ENCODE measurements at places on chromosomes 4 and X.

GRCh38 chr4:82639971-82640370 lies 78.2 kb upstream of the TMEM150C start:
- DNase-seq, result no peak

DNA sequence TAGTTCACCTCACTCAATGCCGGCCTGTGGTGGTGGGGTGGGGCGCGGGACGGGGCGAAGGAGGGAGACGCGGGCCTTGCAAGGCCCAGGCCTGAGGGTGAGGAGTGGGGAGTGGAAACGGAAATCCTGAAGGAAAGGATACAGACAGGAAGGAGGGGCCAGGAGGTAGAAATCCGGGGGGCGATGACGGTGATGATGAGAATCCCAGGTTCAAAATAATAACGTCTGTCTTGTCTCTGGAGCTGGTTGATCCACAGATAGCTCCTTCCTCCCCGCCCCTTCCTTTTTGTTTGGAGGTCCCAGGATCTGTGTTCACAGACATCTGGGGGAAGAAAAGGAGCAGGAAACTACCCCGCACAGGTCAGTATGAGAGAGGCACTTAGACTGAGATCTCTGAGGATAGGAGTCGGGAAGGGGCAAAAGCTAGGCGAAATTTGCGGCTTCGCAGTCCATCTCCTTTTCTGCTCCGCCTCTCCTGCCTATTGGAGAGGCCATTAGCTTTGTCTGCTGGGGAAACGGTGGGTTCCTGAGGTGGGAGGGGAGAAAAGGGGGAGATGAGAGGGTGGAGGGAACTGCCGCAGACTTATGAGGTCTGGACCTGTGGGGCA lies 746 bp downstream of the TCEAL7 start:
- DNase-seq, result no peak

GRCh38 chrX:47166126-47166525 lies 21.1 kb downstream of the RBM10 start:
- no peak for DNase-seq

DNA sequence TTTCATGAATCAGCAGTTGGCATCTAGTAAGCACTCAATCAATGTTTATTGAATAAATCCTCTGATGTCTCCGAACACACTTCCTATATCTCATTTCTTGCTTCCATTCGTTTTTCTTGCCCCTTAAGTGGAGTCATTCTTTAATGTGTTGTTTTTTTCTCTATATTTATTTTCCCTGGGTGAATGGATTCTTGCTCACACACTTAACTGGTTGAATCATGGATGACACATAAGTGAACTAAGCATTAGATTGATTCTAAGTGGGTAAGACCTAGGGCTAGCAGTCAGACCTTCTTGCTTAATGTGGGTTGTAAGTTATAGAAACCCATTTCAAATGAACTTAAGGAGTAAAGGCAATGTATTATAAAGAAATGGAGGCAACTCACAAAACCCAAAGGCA lies 111.1 kb downstream of the RTL3 start:
- no peak for DNase-seq

GRCh38 chr4:2261110-2261852 lies 628 bp downstream of the MXD4 start:
- DNase-seq, result no peak

- no peak for DNase-seq
These were observed 658.5 kb downstream of the DACH2 start for GRCh38 chrX:86806786-86807185.

GRCh38 chr4:54542540-54543041 lies 115.2 kb upstream of the KIT start:
- DNase-seq, result no peak

GRCh38 chr4:8594097-8595038 lies 1.8 kb downstream of the CPZ start:
- DNase-seq, result no peak

- no peak for DNase-seq
These were observed 142.9 kb upstream of the SLC4A4 start for GRCh38 chr4:71195924-71196323.

DNA sequence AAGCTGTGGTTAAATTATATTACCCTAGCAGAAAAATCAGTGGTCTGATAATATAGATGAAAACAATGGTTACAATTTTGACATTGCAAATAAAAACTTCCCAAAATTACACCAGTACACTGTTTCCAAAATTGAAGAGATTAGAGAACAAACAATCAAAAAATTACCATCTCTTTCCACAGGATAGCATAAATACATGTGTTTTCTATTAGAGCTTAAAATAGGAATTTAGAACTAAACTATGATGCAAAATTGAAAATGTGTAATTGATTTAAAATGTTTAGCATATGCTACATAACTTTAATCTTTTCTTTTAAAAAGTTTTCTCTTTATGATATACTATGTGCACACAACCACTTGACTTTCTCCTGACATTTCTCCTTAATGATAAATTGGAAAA lies 6.7 kb downstream of the EDNRA start:
- no peak for DNase-seq

GRCh38 chrX:24148121-24148520 lies 1.4 kb upstream of the ZFX start:
- no peak for DNase-seq

- DNase-seq, result no peak
These were observed 11.3 kb downstream of the PSAPL1 start for GRCh38 chr4:7423391-7423790.

- no peak for DNase-seq
These were observed 63.8 kb downstream of the DLG3 start for GRCh38 chrX:70508296-70508911.

- no peak for DNase-seq
These were observed 37.8 kb downstream of the SEPTIN6 start for GRCh38 chrX:119655125-119655524.

GRCh38 chr4:48247142-48247877 lies 22.3 kb downstream of the TEC start:
- DNase-seq, result no peak

DNA sequence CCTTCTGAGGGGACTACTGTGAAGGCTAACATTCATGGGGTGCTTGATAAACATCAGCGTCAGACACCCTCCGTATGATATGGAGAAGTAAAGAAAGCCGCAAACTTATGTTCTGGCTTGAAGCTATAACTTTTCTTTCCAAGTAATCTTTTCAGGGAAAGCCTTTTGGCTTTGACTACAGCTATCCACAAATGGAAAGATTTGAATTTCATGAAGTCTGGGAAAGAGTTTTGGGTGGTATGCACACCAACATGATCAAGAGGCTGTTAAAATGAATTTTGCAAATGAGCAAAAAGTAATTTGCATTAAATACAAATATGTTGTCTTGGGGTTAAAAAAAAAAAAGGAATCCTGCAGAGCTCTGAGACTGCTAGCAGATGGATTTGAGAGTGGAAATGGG lies 114.8 kb upstream of the LIMCH1 start:
- no peak for DNase-seq

- DNase-seq, result no peak
These were observed 106.2 kb upstream of the KLF8 start for GRCh38 chrX:56125946-56126345.

DNA sequence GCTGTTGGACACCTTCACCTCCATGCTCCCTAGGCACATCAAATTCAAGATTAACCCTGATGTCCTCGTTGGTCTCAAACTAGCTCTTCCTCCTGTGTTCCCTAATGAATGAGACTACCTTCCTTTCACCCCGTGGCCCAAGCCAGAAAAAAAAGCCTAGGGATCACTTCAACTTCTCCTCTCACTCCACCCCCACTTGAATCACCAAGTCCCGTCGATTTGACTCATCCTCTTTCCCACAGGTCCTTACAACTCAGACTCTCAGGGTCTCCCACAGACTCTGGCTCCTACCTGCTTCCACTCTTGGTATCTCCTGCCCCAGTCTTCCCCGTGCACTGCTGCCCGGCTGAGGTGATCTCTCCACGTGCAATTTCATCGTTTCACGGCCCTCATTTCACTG lies 8.5 kb downstream of the SLC25A43 start:
- DNase-seq, result no peak

All from NCI-H2107 (cell line).